Ascending aorta (tissue), 2 donors: ENCODE measurements at places on chromosomes 2 and 18. TPM values are rescaled to one million over a fixed set of nuclear protein-coding genes. Genes with fewer than 3 reads are reported as not detected.

The CKAP2L gene
- not detected for total RNA-seq

- DNase-seq = no peak
These were observed 806.4 kb upstream of the FANCL start for GRCh38 chr2:59047373-59047995.

DNA sequence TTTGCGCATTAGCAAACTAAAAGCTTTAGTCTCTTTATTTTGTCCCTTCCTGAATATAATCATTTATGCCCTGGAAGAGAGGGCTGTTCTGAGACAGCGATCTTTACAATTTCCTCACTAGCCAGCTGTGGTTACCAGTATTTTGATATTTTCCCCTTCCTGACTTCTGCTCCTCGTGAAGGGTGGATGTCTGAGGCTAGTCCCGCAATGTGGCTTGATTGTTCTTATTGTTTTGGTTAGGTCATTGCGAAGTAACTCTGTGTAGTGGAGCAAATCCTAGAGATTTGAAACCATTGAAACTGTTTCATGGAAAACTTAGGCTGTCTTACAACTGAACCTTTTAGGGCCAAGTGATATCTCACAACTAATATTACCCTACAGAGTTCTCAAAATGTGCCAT is 2.4 kb downstream of the MRPL33 start:
- no peak for DNase-seq

The SNORC gene
- total RNA-seq = not detected

- no peak for DNase-seq
These were observed 216.4 kb downstream of the LPIN1 start for GRCh38 chr2:11962707-11963328.

GRCh38 chr18:73896685-73897084 is 250.9 kb downstream of the FBXO15 start:
- DNase-seq = no peak

The ANKRD30BL gene
- not detected for total RNA-seq

DNA sequence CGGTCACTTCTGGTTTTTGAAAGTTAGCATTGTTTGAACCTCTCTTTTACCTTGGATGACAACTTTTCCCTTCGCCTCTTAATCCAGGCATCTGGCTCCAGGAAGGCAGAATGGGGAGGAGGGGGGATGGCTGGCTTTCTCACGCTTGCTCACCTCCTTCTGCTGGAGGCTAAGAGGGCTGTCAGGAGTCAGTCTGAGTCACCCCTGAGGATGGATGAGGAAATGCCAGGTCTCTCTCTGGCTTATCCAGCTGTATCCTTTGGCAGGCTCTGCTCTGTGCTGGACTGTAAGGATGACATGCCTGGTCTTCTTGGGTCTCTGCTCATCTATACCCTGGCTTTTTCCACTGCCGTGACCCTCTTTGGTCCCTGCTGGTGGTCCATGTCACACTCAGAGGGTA is 142.9 kb upstream of the GYPC start:
- DNase-seq = no peak

DNA sequence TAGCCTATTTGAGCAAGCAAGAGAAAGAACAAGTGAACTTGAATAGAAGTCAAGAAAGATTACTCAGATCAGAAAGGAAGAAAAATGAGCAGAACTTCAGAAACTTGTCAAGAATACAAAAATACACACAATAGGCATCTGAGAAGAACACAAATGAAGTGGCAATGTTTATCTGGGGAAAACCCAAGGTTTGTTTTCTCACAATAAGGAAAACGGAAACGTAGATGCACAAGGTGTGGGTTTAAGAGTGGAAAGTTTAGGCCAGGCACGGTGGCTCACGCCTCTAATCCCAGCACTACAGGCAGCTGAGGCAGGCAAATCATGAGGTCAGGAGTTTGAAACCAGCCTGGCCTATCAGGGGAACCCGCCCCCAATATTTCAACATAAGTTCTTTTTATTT is 159.5 kb upstream of the GYPC start:
- no peak for DNase-seq

- no peak for DNase-seq
These were observed 2.9 kb upstream of the C2orf72 start for GRCh38 chr2:231034291-231034882.

DNA sequence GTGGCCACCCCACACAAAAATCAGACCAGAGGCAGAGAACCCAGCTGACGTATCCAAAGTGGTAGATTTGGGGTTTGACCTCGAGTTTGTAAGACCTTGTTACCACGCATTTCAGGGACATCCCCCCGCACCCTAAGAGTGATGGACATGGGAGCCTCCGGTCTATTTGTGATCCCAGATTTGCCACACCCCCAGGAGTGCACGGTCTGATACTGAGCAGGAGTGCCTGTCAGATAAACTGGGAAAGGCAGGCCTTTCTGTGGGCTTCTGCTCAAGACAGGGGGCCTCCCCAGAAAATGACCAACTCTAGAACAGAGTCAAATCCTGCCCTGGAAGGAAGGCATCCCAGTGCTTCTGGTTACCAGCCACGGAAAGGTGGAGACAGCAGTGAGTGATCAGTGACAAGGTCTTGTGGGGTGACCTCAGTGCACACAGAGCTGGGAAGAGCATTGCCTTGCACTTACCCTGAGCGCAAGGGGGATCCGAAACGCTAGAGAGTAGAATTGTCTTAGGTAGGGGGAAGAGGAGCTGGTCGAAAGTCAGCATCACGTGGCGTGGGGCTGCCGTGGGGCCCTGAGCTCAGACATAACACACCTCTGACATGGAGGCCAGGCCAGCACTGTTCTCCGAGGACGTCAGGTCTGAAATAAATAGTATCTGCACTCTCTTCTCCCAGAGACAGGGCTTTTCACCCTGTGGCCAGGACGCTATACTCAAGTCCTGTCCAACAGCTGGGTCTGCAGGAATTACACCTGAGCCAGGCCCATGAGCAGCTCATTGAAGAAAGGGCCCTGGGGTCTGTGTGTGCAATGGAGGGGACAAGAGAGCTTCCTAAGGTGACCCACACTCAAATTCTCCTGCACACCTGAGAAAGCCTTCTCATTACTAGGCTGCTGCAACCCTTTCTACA is 242.4 kb upstream of the SALL3 start:
- DNase-seq = no peak

GRCh38 chr2:99597616-99598015 is 107.8 kb upstream of the REV1 start:
- DNase-seq = no peak

DNA sequence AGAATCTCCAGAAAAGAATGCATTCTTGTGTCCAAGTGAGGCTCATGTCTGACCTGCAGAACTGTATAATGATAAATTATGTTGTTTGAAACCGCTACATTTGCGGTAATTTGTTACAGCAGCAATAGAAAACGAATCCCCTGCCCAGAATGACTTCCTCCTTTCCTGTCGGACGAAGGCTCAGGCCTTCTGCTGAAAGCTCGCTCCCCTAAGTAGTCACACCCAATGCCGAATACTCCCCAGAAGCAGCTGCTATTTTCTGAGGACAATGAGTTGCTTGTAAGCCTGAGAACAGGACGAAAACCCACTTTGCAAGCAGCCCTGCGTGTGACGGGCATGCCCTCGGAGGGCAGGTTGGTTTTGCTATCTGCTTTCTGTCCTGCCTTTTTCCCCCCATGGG is 27.7 kb upstream of the PTPN4 start:
- no peak for DNase-seq

The SERPINB13 gene
- total RNA-seq = not detected

The CRYBA2 gene
- total RNA-seq = not detected
